ENCODE measurements at places on chromosomes 7 and 10. TPM values are rescaled to one million over a fixed set of nuclear protein-coding genes. Genes with fewer than 3 reads are reported as not detected.

DNA sequence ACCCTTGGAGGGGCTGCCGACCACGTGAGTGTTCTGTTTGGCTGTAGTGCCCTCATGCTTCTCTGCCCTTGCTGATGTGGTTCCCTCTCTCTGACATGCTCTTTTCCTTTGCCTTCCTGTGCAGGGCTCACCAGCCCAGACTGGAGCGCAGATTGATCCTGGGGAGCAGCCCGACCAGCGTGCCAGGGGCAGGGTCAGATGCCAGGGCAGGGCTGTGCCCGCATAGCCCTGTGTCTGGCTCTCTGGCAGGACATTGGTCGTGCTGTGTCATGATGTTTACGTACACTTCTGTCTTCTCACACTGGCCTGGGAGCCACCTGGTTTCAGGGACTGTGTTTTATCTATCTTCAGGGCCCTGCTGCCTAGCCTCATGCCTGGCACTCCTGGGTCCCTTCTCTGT lies 300.8 kb downstream of the CAMK1D start:
- no peak for DNase-seq

DNA sequence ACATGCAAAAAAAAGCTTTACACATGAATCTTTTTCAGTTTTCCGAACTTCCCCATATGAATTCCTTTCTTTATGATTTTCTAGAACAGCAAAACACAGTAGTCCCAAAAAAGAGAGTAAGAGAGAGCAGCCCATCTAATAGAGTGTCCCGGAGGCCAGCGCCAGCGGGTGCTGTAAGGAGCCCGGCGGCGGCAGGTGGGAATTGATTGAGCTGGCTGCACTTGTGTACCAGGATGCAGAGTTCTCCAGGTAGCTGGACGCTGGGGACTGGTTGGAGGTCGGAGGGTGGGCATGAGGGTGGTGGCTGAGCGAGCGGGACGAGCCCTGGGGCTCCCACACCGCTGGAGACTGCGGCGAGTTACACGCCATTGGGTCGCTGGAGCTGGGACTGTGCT lies 4.0 kb downstream of the DLX5 start:
- DNase-seq, result no peak

The VSTM4 gene
- 0.22 TPM for total RNA-seq

The ZNF33A gene
- total RNA-seq, result 22.0 TPM

Measured in lung microvascular endothelial cell (primary cell).